Lung microvascular endothelial cell (primary cell): ENCODE measurements at places on chromosomes 12 and 14. TPM values are rescaled to one million over a fixed set of nuclear protein-coding genes. Genes with fewer than 3 reads are reported as not detected.

DHH gene
- total RNA-seq: 0.20 and 0.65 TPM in 2 replicates

DNA sequence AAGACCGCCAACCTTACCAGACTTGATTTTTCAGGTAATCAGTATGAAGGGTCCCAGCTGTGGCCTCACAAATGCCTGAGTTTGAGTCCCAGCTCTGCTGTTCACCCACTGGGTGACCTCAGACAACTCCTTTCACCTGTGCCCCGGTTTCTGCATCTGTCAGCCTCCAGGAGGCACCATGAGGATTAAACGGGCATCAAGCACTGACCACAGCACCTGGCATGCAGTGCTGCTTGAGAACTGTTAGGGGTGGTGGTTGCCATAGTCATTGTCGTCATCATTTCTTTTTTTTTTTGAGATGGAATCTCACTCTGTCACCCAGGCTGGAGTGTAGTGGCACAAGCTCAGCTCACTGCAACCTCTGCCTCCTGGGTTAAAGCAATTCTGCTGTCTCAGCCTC, 57.9 kb downstream of the PHETA1 start:
- no peak for DNase-seq

SLC17A8 gene
- not detected in 2 replicates for total RNA-seq

GRCh38 chr12:75553398-75553797, 42.0 kb upstream of the KRR1 start:
- DNase-seq: no peak

DNA sequence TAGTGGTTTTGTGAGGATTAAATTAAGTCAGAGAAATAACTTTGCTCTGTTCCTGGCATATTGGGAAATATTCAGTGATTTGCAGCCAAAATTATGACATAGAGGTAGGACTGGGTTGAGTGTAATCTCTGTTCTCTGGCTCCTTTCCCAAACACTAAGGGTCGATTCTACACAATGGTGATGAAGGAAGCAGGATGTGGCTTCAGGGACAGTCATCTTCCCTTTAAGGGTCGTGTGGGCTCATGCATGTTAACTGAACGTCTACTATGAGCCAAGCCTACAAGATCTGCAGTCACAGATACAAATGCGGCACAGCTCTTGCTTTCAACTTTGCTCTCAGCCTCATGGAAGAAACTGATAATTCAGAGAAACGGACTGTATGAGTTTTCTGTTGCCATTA, 381.6 kb downstream of the VRK1 start:
- no peak for DNase-seq

- DNase-seq: no peak
These were observed 767 bp upstream of the KCNMB4 start for GRCh38 chr12:70365398-70365647.

- DNase-seq: no peak
These were observed 232.9 kb downstream of the ZFP36L1 start for GRCh38 chr14:68559949-68560348.

GRCh38 chr12:26298785-26299621, 103.6 kb downstream of the SSPN start:
- DNase-seq: peak; percentile 89

SYT1 gene
- total RNA-seq: 2.0 and 5.4 TPM in 2 replicates

GRCh38 chr12:1840981-1841425, 20.6 kb downstream of the LRTM2 start:
- no peak for DNase-seq

GRCh38 chr12:114275086-114275485, 130.9 kb downstream of the TBX5 start:
- DNase-seq: no peak

- peak; percentile 7 for DNase-seq
These were observed 11.0 kb upstream of the SRP54 start for GRCh38 chr14:34971801-34972200.

GRCh38 chr14:60220917-60221316, 28.1 kb upstream of the PPM1A start:
- DNase-seq: no peak
